ENCODE measurements at places on chromosomes 13 and 19.

DNA sequence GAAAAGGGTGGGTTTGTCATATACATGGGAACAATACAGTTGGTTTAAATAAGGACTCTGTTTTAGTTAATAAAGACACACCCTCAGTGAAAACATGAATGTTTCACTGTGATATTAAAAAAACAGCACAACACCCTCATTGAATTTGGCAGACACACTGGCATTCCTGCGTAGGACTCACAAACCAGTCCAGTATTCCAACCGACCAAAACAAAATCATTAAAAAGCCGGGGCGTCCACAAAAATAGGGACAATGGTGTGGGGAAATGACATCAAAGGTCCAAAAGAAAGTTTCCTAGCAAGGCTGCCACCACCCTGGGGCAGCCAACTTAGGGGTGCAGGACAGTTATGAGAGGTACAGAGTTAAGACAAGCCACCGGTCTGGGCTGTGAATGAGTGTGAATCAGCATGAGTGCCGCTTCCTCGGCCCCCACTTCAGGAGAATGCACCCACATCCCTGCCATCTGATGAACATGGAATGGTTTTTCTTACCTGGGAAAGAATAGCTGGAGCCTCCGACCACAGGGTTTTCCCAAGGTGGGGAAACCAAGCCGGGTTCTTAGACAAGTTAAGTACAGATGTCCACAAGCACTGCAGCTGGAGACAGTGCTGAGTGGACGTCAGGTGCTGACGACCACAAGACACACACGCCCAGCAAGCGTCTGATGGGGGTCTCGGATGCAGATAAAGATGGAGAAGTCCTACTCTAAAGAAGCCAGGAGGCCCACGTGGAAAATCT, 73.3 kb downstream of the KLF2 start:
- no peak for DNase-seq

- DNase-seq = no peak
Observed at GRCh38 chr19:48975947-48976847, 11.1 kb downstream of the FTL start.

DNA sequence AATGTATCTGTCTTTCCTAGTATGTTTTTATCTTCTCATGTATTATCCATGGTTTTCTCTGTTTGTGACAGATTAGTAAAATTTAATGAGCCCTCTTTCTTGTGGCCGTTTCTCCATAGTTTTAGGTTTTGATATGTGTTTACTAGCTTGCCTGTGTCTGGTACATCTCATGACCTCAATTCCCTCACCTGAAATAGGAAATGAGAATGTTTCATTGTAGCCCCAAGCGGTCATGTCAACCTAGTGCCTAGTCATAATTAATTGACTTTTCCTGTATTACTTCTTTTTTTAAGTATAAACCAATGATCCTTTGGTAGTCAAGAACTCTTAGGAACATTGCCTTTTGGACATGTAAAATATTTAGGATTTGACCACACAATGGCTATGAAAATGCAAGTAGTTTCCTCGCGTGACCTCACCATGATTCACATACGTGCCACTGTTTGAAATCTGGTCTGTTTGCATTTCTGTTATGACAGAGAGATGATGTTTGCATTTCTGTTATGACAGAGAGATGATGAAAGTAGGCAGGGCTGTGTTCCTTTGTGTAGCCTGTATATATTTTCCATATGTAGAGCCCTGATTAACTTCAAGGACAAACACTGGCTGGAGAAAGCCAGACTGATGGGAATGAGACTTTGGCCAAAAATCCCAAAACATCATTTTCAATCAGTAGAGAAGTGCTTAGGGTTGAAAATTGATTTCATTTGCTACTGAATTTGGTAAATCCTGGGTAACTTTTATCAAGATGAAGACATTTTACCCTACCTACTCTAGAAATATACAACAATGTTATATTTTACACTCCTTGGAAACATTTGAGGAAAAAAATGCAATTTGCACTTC, 104.8 kb downstream of the TNFRSF19 start:
- no peak for DNase-seq

GRCh38 chr19:54332149-54332548, 6.8 kb downstream of the LILRA4 start:
- no peak for DNase-seq

- DNase-seq = no peak
Observed at GRCh38 chr19:56091066-56091490, 30.0 kb downstream of the ZNF787 start.

DNA sequence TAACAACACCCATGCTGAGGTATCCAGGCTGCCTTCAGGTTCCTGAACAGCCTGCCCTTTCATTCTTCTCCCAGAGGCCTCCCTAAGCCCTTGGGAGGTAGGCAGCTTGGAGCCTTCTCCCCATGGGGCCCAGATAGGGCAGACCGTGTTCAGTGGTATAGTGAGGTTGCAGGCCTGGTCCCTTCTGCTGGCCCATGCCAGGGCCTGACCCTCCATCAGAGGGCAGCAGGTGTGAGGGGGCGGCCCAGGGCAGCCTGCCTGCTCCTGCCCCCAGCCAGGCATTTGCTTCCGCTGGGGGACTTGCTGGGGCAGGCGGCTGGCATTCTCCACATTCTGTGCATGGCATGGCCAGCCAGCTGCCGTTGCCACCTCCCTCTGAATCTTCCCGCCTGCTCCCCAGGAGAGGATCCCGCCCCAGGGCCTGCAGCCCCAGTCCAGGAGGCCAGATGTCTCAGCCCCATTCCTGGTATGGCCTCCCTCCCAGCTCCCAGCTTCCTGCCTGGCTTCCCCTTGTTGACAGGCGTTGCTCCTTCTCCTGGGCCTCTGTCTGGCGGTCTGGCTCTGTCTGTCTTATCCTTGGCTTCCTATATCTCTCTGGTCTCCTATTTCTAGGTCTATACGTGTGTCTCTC, 8.9 kb downstream of the CIC start:
- no peak for DNase-seq

GRCh38 chr13:38819053-38819452, 132.2 kb downstream of the FREM2 start:
- peak; percentile 14 for DNase-seq

- no peak for DNase-seq
Observed at GRCh38 chr13:45292176-45292575, 48.8 kb downstream of the TPT1 start.

- DNase-seq = no peak
Observed at GRCh38 chr13:71169180-71169579, 697.8 kb downstream of the DACH1 start.

GRCh38 chr13:28185256-28185655, 46.9 kb downstream of the PAN3 start:
- no peak for DNase-seq

DNA sequence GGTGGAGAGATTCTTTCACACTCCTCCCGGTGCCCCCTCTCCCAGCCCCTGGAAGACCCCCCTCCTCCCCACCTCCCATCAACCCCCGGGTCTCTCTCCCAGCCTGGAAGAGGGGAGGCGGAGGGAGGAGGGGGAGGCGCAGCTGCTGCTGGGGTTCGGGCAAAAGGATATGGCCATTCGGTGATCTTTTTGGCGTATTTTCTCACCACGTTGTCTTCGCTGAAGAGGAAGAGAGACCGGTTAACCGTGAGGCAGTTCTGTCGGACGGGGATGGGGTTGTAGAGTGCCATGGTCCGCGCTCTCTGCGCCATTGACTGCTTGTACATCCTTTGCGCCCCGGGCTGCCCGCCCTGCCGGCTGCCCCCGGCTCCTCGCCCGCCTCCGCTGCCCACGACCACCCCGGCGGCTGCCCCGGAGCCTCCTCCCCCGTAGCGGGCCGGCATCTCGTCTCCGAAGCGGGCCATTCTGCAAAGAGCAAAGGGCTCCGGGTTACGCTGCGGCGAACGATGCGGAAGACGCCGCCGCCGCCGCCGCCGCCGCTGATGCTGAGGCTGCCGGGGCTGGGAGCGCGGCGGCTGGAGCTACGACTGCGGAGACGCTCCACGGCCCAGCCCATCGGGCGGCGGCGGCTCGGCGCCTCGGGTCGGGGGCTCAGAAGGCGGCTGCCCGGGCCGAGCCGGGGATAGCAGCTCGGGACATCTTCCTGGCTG, 363 bp downstream of the CACNA1A start:
- no peak for DNase-seq

- DNase-seq = no peak
Observed at GRCh38 chr13:95536632-95537241, 15.8 kb upstream of the CLDN10 start.

GRCh38 chr13:47114030-47114429, 217.2 kb upstream of the HTR2A start:
- no peak for DNase-seq

GRCh38 chr19:16316506-16316882, 8.1 kb upstream of the KLF2 start:
- DNase-seq = no peak

- no peak for DNase-seq
Observed at GRCh38 chr13:28854657-28855056, 34.5 kb downstream of the MTUS2 start.

- no peak for DNase-seq
Observed at GRCh38 chr13:37914781-37915391, 45.3 kb upstream of the TRPC4 start.

DNA sequence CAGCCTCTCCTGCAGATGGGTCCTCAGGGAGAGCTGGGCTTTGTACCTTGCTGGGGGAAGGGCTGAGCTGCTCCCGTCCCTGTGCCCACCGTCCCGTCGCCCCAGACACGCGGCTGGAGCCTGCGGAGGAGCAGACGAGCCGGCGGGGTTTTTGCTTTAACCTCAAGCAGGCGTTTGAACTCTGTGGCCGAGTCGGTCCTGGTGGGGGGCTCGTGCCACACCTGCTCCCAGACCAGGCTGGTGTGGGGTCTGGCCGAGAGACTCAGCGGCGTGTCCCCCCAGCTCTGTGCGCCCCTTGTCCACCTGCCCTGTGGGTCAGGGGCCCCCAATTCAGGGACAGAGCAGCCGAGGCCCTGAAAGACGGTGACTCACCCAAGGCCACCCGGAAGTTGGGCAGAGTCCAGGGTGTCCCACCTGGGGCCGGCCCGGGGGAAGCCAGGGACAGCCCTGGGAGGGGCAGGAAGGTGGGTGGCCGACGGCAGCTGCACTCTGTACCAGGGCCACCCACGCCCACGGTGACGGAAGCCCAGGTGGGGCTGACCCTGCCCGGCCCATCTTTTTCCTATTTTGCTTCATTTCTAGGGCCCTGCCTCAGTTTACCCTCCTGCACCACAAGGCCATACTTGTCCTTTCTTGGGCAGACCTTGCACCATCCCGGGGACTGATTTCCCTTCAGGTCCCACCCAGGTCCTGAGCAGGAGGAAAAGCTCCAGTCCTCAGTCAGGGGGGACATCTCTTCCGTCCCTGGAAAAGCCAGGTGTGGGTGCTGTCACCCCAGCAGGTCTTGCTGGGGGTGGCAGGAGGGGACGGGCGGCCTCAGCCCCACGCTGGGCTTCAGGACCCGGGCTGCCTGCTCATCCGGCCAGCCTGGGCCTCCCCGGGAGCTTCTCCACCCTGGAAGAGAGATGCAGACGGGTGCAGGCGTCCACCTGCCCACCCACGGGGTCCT, 5.3 kb downstream of the EFNA2 start:
- no peak for DNase-seq

DNA sequence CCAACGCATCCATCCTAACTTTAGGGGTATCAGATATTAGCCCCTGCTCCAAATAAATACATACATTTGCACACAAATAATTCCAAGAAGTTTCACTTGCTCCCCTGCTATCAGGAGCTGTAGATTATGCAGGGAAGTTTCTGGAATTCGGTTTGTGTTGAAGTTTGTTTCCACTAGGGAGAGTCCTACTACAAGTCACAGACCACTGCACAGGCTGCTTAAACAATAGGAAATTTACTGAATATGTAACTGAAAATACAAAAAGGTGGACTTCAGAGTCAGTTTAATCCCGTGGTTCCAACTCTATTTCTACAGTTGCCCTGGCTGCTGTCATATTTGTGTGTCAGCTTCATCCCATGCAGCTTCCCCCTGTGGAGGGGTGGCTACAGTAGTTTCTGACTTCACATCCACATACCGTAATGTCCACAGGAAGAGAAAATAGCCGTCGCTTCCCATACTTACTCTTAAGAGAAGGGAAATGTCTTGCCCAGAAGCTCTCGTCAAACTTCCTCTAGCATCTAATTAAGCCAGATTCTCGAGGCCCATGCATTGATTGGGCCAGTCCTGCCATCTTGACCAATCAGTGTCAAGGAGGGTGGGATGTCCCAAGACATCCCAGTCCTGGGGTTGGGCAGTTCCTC, 286.6 kb downstream of the COG6 start:
- DNase-seq = no peak

DNA sequence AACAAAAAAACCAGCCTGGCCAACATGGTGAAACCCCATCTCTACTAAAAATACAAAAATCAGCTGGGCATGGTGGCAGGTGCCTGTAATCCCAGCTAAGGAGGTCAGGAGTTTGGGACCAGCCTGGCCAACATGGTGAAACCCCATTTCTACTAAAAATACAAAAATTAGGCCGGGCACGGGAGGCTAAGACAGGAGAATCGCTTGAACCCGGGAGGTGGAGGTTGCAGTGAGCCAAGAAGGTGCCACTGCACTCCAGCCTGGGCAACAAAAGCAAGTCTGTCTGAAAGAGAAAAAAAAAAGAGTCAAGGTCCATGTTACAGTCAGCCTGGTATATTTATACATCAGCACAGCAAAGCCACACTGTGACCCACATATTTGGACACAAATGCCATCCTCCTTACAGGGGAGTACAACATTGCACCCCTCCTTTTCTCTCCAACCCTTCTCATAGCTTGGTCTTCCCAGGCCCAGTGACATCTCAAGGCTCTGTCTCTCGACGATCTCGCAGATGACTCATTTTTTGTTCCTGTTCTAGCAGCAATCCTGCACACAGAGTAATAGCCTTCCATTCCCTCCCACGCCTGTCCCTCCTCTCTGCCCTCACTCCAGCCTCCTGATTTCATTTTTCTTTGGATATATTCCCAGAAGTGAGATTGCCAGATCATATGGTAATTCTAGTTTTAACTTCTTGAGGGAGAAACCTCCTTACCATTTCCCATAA, 21.0 kb upstream of the DPP9 start:
- DNase-seq = no peak

GRCh38 chr13:45492538-45492937, 27.8 kb downstream of the COG3 start:
- DNase-seq = no peak

- peak; percentile 38 for DNase-seq
Observed at GRCh38 chr19:53076984-53077383, 26.2 kb downstream of the ZNF160 start.

DNA sequence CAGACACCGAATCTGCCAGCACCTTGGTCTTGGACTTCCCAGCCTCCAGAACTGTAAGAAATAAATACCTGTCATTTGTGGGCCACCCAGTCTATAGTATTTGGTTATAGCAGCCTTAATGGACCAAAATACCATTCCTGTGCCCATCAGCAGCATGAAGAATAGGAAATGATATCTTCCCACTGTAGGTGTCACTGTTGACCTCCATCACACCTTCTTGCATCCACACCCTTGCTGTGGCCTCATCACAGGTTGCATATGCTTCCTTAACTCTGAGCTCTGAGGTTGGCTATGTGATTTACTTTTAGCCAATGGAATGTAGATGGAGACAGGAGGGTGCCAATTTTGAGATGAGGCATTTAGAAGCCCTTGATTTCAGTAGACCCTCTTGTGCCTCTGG, 242.0 kb upstream of the TSHZ3 start:
- no peak for DNase-seq

GRCh38 chr19:30871979-30872378, 477.3 kb downstream of the TSHZ3 start:
- DNase-seq = no peak

- DNase-seq = no peak
Observed at GRCh38 chr13:83914368-83914767, 32.1 kb upstream of the SLITRK1 start.

All from left renal pelvis (tissue), 4 donors.